ENCODE measurements at places on chromosomes 11 and 22.

GRCh38 chr11:41579546-41579945, 120.1 kb upstream of the LRRC4C start:
- no peak for DNase-seq

- DNase-seq: no peak
Measured at GRCh38 chr22:32917577-32918354, 116.3 kb downstream of the TIMP3 start.

GRCh38 chr11:105054723-105055493, 9.8 kb upstream of the CARD16 start:
- no peak for DNase-seq

GRCh38 chr11:77672264-77672663, 34.7 kb upstream of the CLNS1A start:
- DNase-seq: no peak

GRCh38 chr11:130603335-130603906, 155.0 kb downstream of the ADAMTS15 start:
- DNase-seq: no peak

DNA sequence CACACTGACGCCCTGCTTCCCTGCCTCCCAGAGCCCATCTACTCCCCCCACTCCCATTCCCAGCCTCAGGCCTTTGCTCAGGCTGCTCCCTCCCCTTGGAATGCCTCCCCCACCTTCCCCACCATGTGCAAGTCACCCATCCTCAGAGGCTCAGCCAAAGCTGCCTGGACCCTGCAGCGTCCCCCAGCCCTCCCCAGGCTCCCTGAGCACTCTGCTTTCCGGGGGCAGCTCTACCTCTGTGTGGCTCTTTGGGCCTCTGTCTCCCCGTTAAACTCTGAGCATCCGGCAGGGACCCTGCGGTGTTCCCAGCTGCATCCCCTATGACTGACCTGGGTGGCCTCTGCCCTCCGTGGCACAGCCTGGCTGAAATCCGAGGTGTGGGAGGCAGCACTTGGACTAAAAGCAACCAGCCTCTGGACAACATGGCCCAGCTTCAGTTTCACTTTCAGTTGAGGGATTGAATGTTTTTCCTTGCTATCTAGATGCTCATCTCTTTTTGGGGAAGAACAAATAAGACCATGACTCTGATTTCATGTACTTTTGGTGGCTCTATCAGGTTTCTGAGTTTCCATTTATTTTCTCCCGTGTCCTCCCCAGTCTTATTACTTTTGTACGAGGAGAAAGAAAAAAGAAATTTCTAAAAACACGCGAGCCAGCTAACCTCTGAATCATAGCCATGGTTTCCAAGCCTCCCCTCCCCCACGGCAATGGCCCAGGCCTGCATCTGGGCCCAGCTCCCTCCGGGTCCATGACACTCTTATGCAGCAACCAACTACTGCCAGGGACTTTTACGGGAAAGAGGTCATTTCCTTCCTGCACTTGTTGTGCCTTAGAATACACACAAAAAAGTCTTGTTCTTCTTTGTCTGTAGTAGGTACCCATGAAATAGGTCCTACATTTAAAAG, 3.8 kb downstream of the APOL3 start:
- peak; percentile 85 for DNase-seq

DNA sequence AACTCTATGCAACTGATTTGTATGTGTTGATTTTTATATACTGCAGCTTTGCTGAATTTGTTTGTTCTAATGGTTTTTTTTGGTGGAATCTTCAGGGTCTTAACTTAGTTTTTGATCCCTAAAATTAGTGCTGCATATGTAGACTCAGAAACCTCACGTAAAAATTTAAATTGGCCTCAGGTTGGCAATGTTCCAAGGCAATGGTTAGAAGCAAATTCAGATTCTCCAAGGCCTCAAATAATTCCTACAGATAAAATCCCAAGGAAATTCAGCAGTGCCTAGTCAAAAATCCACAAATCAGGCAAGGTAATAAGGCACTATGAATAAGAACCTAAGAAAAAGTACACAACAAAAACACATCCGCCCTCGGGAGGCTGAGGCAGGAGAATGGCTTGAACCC, 9.5 kb downstream of the PDE3B start:
- no peak for DNase-seq

- no peak for DNase-seq
Measured at GRCh38 chr11:75103380-75104026, 6.8 kb upstream of the OR2AT4 start.

DNA sequence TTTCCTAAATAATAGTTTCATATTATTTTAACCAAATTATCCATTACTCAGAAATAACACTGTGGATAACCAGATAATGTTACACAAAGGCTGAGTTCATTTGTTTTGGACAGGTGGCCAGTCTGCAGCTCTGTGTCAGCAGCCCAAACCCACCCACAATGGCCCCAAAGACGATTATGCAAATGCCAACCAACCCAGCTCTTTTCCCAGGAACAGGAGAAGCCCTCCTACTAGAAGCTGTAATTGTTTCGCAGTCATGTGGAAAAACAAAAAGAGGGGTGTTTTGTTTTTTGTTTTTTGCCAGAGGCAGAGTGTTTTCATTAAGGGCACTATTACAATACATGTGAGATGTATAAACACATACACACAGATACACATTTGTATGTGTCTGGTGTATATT, 102.1 kb downstream of the FCHSD2 start:
- DNase-seq: no peak

DNA sequence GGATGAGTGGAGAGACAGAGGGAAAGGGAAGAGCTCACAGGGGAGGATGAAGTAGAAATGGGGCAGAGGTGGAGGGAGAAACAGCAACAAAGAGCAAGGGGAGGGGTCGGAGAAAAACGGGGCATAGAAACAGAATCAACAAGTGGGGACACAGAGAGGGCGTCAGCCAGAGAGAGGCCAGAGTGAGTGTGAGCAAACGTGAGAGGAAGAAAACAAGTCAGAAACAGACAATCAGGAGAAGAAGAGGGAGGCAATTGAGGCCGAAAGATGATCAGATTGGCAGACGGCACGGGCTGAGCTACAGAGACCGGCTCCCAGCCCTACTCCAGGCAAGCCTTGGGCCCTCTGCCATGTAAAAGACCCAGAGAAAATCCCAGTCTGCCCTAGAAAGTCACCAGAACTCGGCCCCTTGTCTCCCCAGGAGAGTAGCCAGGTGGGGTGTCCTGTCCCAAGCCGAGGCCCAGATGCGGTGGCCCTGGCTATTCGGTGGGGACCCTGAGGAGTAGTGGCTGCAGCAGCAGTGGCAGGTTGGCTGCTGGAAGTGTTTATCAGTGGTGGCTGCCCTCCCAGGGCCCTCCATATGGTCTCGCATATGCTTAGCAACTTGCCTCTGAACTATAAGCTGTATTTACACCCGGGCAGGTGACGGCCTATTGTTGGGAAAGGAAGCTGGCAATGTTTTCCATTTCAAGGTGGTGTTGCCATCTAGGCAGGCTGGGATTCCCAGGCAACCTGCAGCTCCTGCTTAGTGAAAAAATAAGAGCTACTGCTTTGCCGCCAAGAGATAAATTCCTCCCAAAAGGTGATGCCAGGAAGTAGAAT, 14.8 kb upstream of the TSPAN18 start:
- DNase-seq: no peak

- DNase-seq: no peak
Measured at GRCh38 chr11:78698612-78699011, 123.9 kb upstream of the NARS2 start.

DNA sequence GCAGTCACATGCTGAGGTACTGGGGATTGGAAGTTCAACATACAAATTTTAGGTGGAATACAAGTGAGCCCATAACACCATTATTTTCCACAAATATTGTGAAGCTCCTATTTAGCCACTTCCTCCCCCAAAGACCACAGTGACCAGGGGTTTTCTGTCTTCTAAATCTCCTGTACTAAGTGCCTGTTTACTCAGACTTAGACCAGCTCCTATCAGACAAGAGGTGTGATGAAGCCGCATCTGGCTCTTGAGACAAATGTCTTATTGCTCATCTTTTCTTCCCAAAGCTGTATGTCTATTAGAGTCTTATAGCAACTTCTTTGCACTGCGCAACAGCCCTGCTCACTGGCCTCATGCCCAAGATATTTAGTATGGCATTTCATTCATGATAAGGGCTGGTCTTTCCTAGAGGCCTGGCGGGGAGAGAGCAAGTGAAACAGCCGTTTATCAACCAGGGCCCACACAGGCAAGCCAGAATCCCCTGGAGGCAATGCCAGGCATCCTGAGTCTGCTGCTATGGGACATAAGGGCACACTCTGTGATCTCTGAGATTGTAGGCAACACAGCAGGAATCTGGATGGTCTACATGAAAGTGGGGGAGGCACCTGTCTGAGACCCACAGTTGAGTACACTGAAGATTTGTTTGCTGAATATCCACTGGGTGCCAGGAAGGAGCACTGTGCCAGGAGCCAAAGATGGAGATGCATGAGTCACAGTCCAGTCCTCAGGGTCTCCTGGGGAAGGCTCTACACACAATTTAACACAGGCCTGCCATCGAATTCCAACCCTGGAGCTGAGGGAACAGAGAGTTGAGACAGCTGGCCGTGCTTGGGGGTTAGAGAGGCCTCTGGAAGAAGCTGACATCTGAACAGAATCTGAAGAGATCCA, 78.5 kb upstream of the NCAM1 start:
- no peak for DNase-seq

DNA sequence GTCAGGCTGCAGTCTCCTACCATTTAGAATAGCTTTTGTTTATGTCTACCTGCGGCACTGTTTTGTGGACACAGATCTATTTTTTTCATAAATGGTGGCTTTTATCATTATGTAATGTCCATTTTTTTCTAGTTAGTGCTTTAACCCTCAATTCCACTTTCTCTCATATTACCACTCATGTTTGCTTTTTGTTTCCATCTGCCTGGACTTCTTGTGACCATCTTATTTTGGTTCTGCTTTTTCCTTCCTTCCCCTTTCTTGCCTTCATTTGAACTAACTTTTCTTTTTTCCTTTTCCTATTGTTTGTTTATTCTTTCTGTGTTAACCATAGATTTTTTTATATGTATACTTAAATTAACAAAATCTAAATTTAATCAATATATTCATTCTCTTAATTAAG, 98.5 kb upstream of the SLC22A12 start:
- no peak for DNase-seq

DNA sequence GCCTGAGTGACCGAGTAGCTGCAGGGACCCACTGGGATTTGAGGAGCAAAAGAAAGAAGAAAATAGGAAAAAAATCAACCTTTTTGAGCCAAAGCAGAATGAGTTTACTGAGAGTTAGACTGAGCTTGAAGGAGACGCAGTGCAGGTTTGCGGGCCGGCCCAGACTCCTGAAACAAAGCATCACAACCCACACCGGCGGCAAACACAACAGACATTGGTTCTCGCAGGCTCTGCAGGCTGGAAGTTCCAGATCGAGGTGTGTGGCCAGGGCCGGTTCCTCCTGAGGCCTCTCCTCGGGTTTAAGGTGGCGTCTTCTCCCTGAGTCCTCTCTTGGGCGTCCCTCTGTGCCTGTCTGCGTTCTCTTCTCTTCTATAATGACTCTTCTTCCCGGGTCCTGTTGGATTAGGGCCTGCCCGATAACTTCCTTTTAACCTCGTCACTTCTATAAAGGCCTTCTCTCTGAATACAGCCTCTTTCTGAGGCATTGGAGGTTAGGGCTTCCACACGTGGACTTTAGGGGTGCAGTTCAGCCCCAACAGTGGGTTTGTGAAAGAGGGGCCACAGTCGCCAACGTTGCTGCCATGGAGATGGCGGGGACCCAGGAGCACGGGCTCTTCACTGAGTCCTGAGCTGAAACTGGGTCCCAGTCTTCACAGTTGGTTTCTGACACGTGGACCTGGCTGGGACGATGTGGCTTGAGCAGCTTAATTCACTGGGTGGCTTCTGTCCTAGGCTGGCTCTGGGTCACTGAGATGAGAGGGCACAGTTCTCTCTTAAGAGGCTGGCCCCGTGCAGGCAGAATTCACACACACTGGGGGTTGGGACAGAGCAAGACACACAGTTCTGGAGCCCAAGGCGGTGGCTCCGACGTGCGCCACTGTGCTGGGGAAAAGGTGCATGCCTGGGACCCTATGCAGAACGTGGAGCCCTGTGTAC, 1047.7 kb downstream of the BRD1 start:
- DNase-seq: no peak

GRCh38 chr22:43427296-43428004, 15.6 kb downstream of the MPPED1 start:
- no peak for DNase-seq

- DNase-seq: no peak
Measured at GRCh38 chr11:91258876-91259275, 965.7 kb upstream of the FAT3 start.

DNA sequence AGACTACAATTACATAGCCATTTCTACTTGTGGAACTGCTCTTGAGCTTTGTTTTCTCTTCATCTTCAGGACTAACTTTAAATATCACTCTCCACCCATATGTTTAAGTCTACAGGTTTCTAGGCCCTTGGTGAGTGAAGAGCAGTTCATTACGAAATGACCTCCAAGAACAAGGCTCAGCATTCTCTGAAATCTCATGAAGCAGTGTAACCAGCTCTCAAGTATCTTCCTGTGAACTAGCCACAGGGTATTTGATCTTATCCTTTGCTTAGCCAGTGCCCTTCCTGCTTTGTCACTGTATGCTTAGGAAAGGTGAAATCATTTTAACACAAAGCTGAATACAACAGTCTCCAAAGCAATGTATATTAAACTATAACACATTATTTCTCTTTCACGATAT, 20.4 kb upstream of the LYVE1 start:
- DNase-seq: no peak

GRCh38 chr11:120327311-120327710, 2.2 kb downstream of the TLCD5 start:
- no peak for DNase-seq

DNA sequence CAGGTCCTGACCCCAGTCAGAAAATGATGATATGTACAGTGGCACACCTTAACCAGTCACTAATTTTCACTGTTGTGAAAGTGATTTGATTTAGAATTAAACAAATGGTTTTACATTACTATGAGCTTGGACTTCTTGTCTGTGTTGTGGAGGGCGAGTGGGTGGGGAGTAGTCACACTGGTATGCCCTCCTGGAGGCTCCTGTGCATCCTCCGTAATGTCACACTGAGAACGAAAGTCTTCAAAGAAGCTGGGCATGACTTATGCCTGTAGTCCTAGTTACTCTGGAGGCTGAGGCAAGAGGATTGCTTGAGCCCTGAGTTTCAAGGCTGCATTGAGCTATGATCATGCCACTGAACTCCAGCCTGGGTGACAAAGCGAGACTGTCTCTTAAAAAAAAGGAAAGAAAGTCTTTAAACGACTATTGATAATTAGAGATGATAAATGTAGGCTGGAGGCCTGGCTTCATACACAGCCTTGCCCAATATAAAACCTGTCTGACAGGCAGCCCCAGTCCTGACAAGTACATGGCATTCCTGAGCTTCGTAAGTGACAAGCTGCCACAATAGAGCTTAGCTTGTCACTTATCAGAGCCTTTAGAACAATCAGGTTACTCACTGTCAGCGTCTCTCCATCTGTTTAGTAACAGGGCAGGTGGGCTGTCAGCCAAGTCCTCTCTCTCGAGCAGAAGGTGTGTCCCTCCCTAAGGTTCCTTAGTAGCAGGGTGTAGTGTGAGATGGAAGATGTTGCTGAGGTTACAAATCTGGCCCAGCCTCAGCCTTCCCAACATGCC, 5.0 kb upstream of the LIMK2 start:
- DNase-seq: no peak

DNA sequence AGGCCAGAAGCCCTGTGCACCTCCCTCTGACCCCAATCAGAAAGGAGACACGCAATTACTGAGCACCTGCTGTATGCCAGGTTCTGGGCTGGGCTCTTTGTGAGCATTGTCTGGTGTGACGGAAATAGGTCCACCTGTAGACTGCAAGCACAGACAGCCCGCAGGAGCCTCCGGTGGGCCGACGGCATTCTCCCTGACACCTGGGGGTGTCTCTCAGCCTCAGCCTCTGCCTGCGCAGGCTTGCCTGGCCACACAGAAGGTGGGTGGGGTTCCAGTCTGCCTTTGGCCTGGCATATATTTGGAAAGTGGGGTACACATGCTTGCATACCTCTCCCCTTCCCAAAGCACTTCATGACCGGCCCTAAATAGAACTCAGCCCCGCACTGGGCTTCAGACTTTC, 129.3 kb downstream of the BUD13 start:
- DNase-seq: no peak

All from CD4-positive, alpha-beta T cell treated with Interleukin-10 for 1 hour (primary cell).